ENCODE measurements at places on chromosomes 5 and 9.
A peak's percentile ranks its signal among the peaks of the same experiment; 100 is the strongest.

DNA sequence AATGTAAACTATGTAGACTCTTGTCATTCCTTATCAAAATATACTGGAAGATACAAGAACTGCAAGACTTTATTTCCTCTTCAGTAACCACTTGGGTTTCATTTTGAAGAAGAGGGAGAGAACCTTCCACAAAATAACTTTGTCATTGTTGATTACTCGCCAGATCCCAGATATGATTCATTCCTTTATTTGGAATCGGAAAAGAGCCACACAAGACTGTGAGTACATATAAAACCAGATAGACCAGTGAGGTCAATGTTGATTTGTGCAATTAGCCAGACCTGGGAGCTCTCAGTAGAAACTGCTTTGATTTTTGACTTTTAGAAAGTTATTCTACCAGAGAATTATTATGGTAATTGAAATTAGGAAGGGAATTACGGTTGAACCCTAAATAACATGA is 146.1 kb downstream of the TMEM167A start:
- no peak for DNase-seq
- no peaks in the 10 kb centered on the region for H3K36me3 ChIP-seq
- H3K4me1 ChIP-seq, result no peaks in the 10 kb centered on the region
- H3K4me3 ChIP-seq, result no peak overlapping the region

- no peaks in the 10 kb centered on the region for H3K27me3 ChIP-seq
- no peak overlapping the region for H3K4me3 ChIP-seq
- no peak for DNase-seq
- H3K36me3 ChIP-seq, result no peaks in the 10 kb centered on the region
Observed at GRCh38 chr9:107213080-107213479, 70.0 kb upstream of the RAD23B start.

- H3K27ac ChIP-seq, result no peak overlapping the region
- H3K4me3 ChIP-seq, result no peak overlapping the region
- no peaks in the 10 kb centered on the region for H3K4me1 ChIP-seq
Observed at GRCh38 chr5:78260771-78261170, 33.7 kb downstream of the AP3B1 start.

- no peaks in the 10 kb centered on the region for H3K36me3 ChIP-seq
- no peak overlapping the region for H3K27ac ChIP-seq
- peak; percentile 26 for DNase-seq
- no peaks in the 10 kb centered on the region for H3K4me1 ChIP-seq
Observed at GRCh38 chr9:84697509-84698114, 28.1 kb downstream of the NTRK2 start.

DNA sequence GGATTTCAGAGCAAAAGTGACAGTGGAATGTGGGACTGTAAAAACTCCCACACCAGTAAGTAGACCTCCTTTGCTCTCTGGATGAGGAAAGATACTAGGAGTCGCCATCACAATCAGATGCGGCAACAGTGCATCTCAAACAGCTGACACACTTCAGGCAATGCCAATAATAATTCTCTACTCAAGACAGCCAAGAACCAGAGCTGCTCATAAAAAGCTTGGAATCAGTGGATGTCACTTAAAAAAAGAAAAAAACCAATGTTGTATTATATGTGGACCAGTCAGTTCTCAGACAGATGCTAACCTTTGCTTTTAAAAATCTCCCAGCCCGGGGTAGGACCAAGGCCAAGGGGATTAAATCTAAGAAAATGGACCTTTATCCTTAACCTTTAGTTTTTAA is 185.0 kb downstream of the GNA14 start:
- no peak for DNase-seq
- no peaks in the 10 kb centered on the region for H3K36me3 ChIP-seq
- H3K4me3 ChIP-seq, result no peak overlapping the region
- H3K27me3 ChIP-seq, result peaks cover 3% of the 10 kb centered on the region
- H3K4me1 ChIP-seq, result no peaks in the 10 kb centered on the region
- H3K27ac ChIP-seq, result no peak overlapping the region

GRCh38 chr9:5813824-5814223 is 19.1 kb downstream of the ERMP1 start:
- peaks cover 38% of the 10 kb centered on the region for H3K36me3 ChIP-seq
- no peak for DNase-seq
- H3K27ac ChIP-seq, result no peak overlapping the region
- H3K4me3 ChIP-seq, result no peak overlapping the region
- no peaks in the 10 kb centered on the region for H3K27me3 ChIP-seq

DNA sequence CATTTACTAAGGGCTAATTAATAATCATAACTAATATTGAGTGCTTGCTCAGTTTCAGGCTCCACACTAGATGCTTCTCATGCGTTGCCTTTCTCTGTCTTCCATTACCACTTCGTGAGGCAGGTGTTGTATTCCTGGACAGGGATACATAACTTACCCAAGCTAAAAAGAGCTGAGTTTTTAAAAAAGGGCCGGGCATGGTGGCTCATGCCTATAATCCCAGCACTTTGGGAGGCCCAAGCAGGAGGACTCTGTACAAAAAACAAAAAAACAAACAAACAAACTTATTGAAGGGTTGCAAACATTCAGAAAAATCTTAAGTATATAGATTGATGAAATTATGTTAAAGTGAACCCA is 12.1 kb upstream of the ANKRD33B start:
- no peak overlapping the region for H3K27ac ChIP-seq
- peaks cover 4% of the 10 kb centered on the region for H3K27me3 ChIP-seq
- H3K4me3 ChIP-seq, result no peak overlapping the region
- no peaks in the 10 kb centered on the region for H3K36me3 ChIP-seq
- H3K4me1 ChIP-seq, result peaks cover 31% of the 10 kb centered on the region

GRCh38 chr5:43039152-43039470 is 1.0 kb downstream of the ANXA2R start:
- peak overlapping the region; percentile 92 for H3K4me3 ChIP-seq
- H3K27me3 ChIP-seq, result no peaks in the 10 kb centered on the region
- DNase-seq, result no peak
- H3K36me3 ChIP-seq, result no peaks in the 10 kb centered on the region

GRCh38 chr5:156274453-156274852 is 52.5 kb upstream of the SGCD start:
- no peaks in the 10 kb centered on the region for H3K27me3 ChIP-seq
- no peaks in the 10 kb centered on the region for H3K36me3 ChIP-seq
- no peak for DNase-seq
- no peak overlapping the region for H3K4me3 ChIP-seq
- no peak overlapping the region for H3K27ac ChIP-seq

GRCh38 chr9:109888695-109889094 is 108.7 kb downstream of the PALM2AKAP2 start:
- H3K4me3 ChIP-seq, result no peak overlapping the region
- H3K27ac ChIP-seq, result no peak overlapping the region
- H3K4me1 ChIP-seq, result no peaks in the 10 kb centered on the region
- no peaks in the 10 kb centered on the region for H3K27me3 ChIP-seq
- no peaks in the 10 kb centered on the region for H3K36me3 ChIP-seq

DNA sequence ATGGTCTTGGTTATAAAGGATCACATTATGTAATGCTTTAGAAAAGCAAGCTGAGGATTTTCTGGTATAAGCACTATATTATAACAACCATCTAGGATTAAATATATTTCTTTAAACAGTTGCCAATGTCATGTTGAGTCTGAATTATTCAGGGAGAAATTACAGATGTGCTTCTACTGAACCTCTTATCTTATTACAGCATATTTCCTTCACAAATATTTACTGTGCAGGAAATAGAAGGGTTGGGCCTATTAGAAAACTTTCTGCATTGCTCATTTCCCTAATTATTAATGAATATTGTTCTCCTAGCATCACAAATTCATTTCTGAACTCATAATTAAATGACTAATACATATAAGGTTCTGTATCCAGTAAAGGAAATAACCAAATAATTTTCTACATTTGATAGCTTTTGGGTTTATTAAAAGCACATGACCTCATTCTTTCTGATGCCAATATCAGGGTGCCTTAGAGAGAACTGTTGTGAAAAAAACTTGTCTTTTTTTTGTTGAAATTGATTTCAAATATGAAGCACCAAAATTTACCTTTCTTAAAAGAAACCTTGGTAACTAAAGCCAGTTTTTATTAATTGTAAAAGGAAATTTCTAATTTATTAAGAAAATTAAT is 476.8 kb upstream of the PTGER4 start:
- H3K4me1 ChIP-seq, result no peaks in the 10 kb centered on the region
- H3K27ac ChIP-seq, result no peak overlapping the region
- no peaks in the 10 kb centered on the region for H3K27me3 ChIP-seq
- no peak overlapping the region for H3K4me3 ChIP-seq
- DNase-seq, result no peak

GRCh38 chr9:93304574-93305496 is 120.9 kb downstream of the WNK2 start:
- H3K4me3 ChIP-seq, result no peak overlapping the region
- no peaks in the 10 kb centered on the region for H3K4me1 ChIP-seq
- no peak overlapping the region for H3K27ac ChIP-seq
- DNase-seq, result peak; percentile 39
- H3K27me3 ChIP-seq, result no peaks in the 10 kb centered on the region
- H3K36me3 ChIP-seq, result no peaks in the 10 kb centered on the region

- H3K4me3 ChIP-seq, result no peak overlapping the region
- H3K27ac ChIP-seq, result no peak overlapping the region
- no peaks in the 10 kb centered on the region for H3K4me1 ChIP-seq
Observed at GRCh38 chr5:2433086-2433485, 318.4 kb downstream of the IRX2 start.

DNA sequence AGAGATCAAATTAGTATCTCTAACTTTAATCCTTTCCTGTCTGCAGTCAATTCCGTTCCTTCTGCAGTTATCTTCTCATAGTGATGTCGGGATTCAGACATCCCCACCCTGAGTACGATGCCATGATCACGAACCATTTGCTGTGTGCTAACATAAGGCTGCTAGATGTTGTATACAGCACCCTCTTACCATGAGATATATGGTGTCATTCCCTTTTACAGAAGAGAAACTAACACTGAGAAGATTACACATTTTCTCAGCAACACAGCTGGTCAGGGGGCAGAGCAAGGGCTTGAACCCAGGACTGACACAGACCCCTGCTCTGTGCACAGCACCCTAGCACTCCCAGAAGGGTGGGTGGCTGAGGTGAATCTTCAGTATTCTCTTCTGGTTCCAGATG is 46.9 kb upstream of the HSD17B4 start:
- H3K36me3 ChIP-seq, result no peaks in the 10 kb centered on the region
- H3K4me3 ChIP-seq, result peak overlapping the region; percentile 4
- peaks cover 36% of the 10 kb centered on the region for H3K4me1 ChIP-seq
- H3K27ac ChIP-seq, result peak overlapping the region; percentile 68
- no peaks in the 10 kb centered on the region for H3K27me3 ChIP-seq

GRCh38 chr5:60841361-60841760 is 2.7 kb downstream of the ELOVL7 start:
- no peak overlapping the region for H3K4me3 ChIP-seq
- no peaks in the 10 kb centered on the region for H3K36me3 ChIP-seq
- DNase-seq, result no peak
- H3K4me1 ChIP-seq, result peaks cover 12% of the 10 kb centered on the region
- peaks cover 14% of the 10 kb centered on the region for H3K27me3 ChIP-seq
- H3K27ac ChIP-seq, result no peak overlapping the region

DNA sequence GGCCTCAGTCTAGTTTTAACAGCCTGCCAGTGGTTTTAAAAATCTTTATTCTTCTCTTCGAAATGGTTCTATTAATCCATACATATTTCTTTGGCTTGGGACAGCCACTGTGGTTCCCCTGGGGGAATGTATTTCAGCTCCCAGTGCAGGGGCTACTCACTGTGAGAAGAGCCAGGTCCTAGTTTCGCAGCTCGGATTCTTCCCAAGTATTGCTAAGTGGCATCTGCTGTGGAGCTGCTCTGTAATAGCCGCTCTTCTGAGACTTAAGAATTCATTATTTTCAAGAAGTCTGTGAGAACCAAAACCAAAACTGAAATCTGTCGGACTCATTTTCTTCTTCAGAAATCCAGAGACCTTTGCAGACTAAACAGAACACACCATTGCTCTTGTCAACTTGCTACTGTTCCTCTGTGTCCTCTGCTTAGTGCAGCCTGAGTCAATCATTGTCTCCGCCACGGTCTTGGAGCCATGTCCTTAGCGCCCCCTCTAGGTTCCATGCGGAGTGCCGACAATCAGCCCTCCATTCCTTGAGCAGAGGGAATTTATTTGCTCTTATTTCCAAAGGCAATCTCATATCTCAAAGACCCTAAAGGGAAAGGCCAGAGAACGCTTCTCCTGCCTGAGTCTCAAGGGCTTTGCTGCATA is 478.2 kb downstream of the SPATA31D1 start:
- H3K4me1 ChIP-seq, result no peaks in the 10 kb centered on the region
- no peak overlapping the region for H3K4me3 ChIP-seq
- no peak for DNase-seq
- H3K27ac ChIP-seq, result no peak overlapping the region

GRCh38 chr5:137822158-137822764 is 45.4 kb upstream of the MYOT start:
- no peak overlapping the region for H3K27ac ChIP-seq
- DNase-seq, result peak; percentile 22
- H3K27me3 ChIP-seq, result no peaks in the 10 kb centered on the region
- no peaks in the 10 kb centered on the region for H3K36me3 ChIP-seq
- no peaks in the 10 kb centered on the region for H3K4me1 ChIP-seq

DNA sequence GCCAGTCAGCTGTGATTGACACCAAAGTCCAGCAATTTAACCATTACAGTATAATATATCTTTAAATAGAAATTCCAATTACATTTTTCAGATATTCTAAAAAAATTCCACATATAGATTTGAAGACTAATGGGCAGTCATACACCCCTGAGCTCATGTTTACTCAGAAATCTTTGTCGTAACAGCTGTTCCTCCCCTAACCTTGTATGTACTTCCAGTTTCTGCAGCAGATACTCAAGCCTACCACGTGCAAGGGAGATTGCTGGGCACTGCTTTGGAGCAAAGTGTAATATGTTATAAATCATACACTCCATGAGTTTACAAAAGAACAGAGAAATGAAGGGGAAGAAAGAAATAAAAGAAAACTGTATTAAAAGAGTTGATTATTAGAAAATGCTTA is 241.2 kb downstream of the TRIM32 start:
- H3K27ac ChIP-seq, result no peak overlapping the region
- no peak for DNase-seq
- H3K27me3 ChIP-seq, result no peaks in the 10 kb centered on the region

DNA sequence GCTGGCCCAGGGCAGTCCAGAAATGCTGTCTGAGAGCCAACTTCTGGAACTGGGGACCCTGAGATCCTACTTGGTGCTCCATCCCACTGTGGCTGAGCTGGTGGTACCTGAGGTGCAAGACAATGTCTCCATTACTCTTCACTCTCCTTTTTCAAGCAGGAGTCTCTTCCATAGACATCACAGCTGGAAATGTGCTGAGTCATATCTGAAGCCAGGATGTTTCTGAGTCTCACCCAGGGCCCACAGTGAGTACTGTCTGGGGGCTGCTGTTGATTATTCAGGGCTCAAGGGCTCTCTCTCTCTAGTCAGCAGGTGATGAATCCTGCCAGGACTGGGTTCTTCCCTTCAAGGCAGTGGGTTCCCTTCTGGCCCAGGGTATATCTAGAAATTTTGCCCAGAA is 145.2 kb upstream of the TAS2R1 start:
- H3K27ac ChIP-seq, result no peak overlapping the region
- no peaks in the 10 kb centered on the region for H3K27me3 ChIP-seq
- H3K36me3 ChIP-seq, result no peaks in the 10 kb centered on the region
- no peaks in the 10 kb centered on the region for H3K4me1 ChIP-seq
- no peak for DNase-seq
- no peak overlapping the region for H3K4me3 ChIP-seq
